ENCODE measurements at places on chromosomes 13 and 19. TPM values are rescaled to one million over a fixed set of nuclear protein-coding genes. Genes with fewer than 3 reads are reported as not detected.

ACP7 gene
- 0.09 TPM for total RNA-seq

- DNase-seq = no peak
These were observed 273.1 kb downstream of the KLF12 start for GRCh38 chr13:73861136-73861535.

NKG7 gene
- total RNA-seq = 2.1 TPM

DNA sequence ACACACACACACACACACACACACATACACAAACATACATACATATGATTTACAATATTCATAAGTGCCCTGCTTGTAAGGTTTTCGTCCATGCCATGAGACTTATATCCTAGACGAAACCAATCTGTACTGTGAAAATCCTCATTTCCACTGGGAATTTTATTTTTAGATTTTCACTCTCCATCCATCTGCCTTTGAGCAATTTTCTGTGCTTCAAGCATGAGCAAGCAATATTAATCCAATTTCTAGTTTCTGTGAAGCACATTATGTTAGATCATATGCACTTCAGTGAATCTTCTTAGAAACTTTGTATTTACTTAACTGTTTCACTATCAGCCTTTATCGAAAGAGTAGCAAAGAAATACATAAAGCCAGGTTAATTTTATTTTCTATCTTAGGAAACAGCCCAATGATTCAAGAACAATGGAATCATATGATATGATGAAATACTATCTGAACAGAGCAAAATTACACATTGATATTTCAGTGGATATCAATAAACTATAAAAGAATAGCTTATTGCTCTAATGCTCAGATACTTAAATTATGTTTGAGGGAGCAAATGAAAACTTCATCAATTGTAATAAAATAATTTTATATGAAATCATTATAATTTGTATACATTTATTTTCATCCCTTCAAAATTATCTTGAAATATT, 1100.7 kb upstream of the MIR17HG start:
- no peak for DNase-seq

DNA sequence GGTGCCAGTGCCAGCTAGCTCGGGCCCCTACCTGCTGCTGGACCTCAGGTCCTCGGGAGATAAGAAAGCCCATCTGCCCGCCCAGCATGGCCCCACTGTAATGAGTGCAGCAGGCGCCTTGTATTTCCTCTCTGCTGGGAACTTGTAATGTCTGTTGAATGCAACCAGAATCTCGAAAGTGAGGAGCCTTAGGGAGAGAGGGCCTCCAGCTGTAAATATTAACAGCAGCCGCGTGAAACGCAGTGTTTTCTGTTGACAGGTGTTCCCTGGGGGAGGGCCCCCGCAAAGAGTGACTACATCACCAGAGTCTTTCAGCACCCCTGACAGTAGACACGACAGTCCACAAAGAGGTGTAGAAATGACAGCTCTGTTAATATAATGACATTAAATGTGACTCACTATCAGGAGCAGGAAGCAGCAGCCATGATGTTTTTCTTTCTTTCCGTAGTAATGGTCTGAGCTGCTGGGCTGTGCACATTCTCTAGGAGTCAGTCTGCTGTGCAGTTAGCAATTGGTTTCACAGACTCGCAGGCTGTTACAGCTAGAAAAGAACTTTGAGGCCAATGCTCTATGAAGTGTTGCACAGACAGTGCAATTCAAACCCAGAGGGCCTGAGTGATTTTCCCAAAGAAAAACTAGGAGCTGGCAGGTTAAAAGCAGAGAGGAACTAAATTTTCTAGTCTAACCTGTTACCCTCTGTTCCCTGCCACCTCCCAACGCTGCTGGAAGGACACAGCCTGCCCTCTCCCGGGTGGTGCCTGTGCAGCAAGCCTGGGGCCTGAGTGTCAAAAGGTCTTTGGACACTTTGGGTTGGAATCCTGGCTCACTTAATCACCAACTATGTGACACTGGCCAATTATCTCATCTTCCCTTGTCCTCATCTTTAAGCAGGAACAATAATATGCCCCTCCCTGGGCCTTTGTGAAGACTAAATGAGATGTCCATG, 58.6 kb upstream of the WASF3 start:
- no peak for DNase-seq

TSSK6 gene
- 1.8 TPM for total RNA-seq

DNA sequence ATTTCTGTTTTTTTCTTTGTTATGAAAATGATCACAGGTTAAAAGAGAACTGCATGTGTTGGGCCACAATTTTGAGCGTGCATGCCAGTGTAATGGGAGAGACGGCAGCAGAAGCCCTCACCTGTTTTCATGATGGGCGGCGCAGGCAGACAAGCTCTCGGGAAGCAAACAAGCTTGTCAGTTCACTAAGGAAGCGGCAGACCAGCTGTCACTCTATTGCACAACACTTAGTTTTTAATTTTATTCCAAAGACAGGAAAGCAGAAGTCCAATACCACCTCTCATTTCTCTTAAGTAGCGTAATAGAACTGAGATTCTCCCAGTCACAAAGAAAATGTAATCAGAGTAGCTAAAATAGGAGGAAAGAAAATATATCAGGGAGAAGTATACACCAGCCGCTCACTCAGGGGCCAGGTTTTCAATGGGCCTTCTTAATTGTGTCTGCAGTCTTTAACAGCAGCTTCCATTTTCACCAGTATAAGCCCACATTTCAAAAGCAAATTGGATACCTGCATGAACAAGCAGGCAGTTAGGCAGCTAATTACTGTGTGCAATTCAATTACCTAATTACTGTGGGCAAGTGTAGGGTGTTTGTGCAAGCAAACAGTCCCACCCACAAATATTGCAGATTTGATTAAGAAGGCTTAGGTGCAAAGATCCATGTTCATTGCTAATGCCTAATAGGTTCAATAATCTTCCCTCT, 711.4 kb downstream of the DIAPH3 start:
- no peak for DNase-seq

DNA sequence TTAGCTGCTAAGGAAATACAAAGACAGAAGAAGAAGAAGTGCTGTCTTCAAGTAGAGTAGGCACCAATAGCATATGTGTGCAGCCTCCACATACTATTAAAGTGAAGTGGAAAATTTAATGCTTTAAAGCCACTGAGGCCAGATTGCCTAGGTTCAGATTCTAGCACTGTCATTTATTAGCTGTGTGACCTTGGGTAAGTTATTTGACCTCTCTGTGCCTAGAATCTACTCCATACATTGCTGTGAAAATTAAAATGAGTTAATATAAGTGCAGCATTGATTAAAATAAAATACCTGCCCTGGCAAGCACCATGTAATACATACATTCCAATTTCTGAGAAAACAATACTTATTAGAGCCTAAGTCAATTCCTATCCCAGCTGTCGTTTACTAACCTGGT, 110.5 kb downstream of the FRY start:
- no peak for DNase-seq

DNA sequence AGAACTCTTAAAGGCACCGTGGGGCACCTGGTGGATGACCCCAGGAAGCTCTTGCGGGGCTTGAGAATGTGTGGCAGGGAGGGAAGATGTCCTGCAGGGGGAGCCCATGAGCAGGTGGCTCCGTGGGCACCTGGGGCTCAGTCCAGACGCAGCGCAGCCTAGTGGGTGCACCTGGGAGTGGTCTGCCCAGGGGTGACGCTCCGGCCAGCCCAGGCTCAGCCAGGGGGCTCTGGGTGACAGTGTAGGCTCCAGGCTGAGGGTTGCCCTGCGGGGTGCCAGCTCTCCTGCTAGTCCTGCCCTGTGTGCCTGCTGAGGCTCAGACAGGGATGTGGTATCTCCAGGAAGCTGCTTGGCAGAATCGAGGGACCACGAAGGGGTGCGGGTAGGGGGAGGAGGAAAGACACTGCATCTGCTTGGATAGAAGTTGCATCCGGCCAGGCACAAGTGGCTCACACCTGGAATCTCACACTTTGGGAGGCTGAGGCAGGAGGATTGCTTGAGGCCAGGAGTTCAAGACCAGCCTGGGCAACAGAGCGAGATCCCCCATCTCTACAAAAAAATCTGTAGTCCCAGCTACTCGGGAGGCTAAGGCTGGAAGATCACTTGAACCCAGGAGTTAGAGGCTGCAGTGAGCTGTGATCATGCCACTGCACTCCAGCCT, 15.0 kb upstream of the PGLS start:
- DNase-seq = peak; percentile 40

ZNF565 gene
- 2.1 TPM for total RNA-seq

DNA sequence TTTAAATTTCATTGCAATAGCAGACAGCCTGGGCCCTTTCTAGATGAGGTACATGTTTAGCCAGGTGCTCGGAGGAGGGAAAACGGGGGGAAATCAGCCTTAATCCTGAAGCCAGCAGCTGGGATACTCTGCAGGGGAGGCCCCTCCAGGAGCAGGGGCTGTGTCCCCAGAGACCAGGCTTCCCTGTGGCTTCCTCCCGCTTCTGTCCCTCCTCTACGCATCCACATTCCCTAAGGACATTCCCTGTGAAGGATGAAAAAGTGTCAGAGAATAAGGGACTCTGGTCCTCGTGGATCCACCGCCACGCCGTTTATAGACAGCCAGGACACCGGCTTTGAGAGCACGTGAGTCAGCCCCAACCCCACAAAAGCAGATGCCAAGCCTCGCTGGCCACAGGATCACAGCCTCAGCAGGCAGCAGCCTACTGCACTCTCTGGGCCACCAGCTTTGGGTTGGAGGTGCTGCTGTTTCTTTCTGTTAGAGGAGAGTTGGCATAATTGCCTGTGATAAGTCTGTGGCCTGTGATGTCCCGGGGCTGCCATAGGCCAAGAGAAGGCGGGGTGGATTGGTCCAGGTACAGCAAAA, 36.7 kb upstream of the RANBP3 start:
- no peak for DNase-seq

- DNase-seq = no peak
These were observed 39.3 kb upstream of the FLT1 start for GRCh38 chr13:28534210-28534609.

SIGLEC12 gene
- total RNA-seq = not detected

DNA sequence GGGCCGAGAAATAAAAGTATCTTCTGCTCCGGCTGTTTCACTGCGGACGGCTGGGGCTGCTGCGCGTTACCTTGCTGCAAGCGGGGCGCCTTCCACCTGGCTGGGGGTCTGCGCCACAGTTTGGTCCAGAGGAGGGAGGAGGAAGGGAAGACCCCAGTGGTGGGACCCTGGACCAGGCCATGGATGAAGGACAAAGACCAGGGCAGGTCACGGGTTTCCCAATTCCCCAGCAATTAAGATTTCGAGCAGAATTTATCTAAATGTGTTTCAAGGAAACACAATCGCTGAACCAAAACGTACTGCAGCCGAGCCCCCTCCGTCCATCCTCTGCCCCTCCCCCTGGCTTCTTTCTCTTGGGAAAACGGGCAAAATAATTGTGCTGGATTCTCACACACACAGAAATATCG, 2.9 kb downstream of the SOX1 start:
- DNase-seq = no peak

DNA sequence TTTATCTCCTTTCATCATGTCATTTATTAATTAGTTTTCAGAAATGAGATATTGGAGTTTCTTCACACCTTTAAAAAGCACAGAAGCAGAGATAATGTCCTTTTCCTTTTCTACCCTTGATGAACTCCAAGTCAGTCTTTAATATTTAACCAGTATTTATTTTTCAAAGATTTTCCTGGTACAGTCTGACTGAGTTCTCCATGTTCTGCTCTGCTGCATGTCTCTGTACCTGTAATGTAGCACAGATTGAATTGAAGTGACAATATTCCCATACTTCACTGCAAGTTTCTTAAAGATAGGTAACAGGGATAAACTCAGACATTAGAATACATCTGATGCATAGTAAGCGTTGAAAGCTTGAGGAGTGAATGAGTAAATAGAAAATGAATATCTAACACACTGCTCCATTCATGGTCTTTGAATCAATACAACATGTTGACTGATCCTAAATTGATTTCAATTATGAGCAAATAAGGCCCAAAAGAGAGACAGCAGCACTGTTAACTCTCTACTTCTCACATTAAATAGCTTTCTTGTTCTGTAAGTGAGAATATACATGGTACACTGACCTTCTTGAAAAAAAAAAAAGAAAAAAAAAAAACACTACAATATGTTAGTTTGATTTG, 1323.6 kb upstream of the PRR20A start:
- no peak for DNase-seq

WDR88 gene
- total RNA-seq = not detected

Data from pancreas (tissue), 10 donors.